ENCODE measurements at places on chromosomes 5 and 9. TPM values are rescaled to one million over a fixed set of nuclear protein-coding genes. Genes with fewer than 3 reads are reported as not detected.

The SPOCK1 gene
- 305 TPM for total RNA-seq

The SVEP1 gene
- total RNA-seq, result 71.7 TPM

The NDUFAF2 gene
- 10.0 TPM for total RNA-seq

The AFAP1L1 gene
- total RNA-seq, result 14.9 TPM

The SLIT3 gene
- total RNA-seq, result 69.2 TPM

The KCNV2 gene
- total RNA-seq, result not detected

The ACTBL2 gene
- 0.03 TPM for total RNA-seq

The ESM1 gene
- 54.3 TPM for total RNA-seq

The SLC27A6 gene
- 0.13 TPM for total RNA-seq

The ANXA2R gene
- total RNA-seq, result 1.8 TPM

The SH3GL2 gene
- total RNA-seq, result 0.07 TPM

The SPATA31A3 gene
- total RNA-seq, result not detected

The PCDHGB3 gene
- total RNA-seq, result 8.1 TPM

The CMBL gene
- 19.8 TPM for total RNA-seq

The BARX1 gene
- total RNA-seq, result 0.13 TPM

The OTULINL gene
- 1.0 TPM for total RNA-seq

The RALGPS1 gene
- total RNA-seq, result 2.7 TPM

The NOTCH1 gene
- total RNA-seq, result 34.2 TPM

The LURAP1L gene
- 25.4 TPM for total RNA-seq

The NR3C1 gene
- 93.3 TPM for total RNA-seq

The PCDHA9 gene
- total RNA-seq, result 0.07 TPM

The SV2C gene
- total RNA-seq, result not detected

The EFNA5 gene
- total RNA-seq, result 1.1 TPM

The SPATA31D1 gene
- not detected for total RNA-seq

The MCIDAS gene
- not detected for total RNA-seq

The TMEFF1 gene
- 5.2 TPM for total RNA-seq

The SMIM33 gene
- total RNA-seq, result not detected

The SLC25A48 gene
- total RNA-seq, result not detected

The PCDHGA11 gene
- 20.6 TPM for total RNA-seq

The FOXD4L4 gene
- total RNA-seq, result 0.20 TPM

The CDC20B gene
- 0.07 TPM for total RNA-seq

The PCDHGA10 gene
- total RNA-seq, result 8.3 TPM

The SPINK7 gene
- total RNA-seq, result not detected

The PCSK5 gene
- 9.9 TPM for total RNA-seq

The CRB2 gene
- total RNA-seq, result not detected

The SH2D3C gene
- total RNA-seq, result 2.2 TPM

The GGTA1 gene
- total RNA-seq, result 0.10 TPM

The PPIC gene
- 77.2 TPM for total RNA-seq

The FOXD4L5 gene
- total RNA-seq, result 0.07 TPM

The SLC23A1 gene
- not detected for total RNA-seq

The CNTFR gene
- not detected for total RNA-seq

Data from smooth muscle cell of the pulmonary artery (primary cell).